ENCODE measurements at places on chromosomes 11 and 22.

DNA sequence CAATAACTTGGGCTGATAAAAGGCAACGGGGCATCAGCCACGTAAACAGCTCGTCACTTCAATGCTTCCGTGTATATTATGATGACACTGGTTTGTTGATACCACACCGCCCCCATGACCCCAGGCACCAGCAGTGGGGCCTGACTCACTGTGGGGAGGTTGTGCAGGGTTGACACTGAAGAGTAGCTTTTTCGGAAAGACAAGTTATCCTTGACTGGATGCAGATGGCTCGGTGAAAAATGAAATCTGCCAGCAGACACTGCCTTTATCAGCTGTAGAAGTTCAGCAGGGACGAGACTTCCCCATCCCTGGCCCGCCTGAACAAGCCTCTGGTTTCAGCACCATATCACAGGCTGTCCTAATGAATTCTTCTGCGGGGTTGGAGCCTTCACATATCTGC lies 55.6 kb downstream of the WT1 start:
- no peak for DNase-seq

DNA sequence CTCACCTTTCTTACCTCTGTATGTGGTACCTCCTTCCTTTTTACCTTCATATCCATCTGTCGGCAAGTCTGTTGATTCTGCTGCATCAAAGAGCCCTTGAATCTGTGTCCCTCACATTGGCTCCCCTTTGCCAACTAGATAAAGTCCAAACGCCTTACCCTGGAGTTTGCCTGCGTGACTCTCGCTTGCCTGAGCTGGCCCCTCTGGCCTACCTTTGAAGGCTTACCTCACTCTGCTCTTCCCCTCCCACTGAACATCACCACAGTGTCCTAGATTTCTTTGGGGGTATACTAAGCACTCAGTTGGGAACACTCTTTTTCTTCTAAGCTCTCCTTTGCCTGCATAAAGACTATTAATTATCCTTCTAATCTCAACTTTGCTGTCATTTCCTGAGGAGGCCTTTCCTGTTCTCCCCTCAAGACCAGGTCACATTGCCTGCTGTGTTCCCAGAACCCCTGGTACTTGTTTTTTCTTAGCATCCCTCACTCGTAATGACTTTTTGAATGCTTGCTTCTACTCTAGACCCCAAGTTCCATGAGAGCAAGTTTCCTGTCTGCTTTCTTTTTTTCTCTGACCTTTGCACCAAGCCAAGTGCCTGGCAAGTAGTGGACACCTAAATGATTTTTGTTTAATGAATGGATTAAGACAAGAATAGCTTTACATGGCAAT lies 67.8 kb upstream of the ADORA2A start:
- no peak for DNase-seq

DNA sequence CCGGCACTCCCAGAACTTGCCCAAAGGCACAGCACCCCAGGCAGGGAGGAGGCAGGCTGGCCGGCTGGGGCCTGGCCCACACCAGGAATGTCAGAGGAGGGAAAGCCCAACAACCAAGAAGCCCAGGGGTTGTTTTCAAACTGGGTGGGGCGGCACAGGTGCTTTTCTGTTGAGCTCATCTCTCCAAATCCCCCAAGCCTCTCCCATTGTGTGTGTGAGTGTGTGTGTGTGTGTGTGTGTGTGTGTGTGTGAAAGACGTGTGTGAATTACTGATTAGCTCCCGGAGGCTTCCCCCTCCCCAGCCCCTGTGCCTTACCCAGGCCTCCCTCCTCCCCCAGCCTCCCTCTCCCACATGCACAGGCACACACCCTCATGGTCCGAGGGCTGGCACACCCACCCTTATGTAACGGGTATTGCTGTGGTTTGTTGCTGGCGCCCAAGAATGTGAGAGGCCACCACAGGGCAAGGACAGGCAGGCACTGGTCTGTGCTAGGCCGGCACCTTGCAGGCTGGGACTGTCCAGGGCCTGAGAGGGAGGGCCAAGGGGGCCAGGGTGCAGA lies 15.9 kb downstream of the TRIM29 start:
- no peak for DNase-seq

DNA sequence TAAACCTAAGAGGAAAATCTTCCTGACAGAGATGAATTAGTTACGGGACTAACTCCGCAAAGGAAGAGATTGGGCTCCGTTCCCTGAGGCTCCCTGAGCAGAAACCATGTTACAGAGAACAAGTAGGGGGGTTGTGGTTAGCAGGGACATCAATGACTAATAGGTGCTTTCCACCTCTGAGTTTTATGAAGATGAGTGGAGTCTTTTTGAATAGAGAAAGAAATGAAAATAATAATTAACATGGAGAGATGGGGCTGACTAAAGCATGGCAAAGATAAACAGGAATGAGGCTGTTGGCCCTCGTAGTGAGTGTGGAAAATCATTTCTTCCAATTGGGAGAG lies 47.5 kb upstream of the PICALM start:
- DNase-seq, result peak; percentile 85

DNA sequence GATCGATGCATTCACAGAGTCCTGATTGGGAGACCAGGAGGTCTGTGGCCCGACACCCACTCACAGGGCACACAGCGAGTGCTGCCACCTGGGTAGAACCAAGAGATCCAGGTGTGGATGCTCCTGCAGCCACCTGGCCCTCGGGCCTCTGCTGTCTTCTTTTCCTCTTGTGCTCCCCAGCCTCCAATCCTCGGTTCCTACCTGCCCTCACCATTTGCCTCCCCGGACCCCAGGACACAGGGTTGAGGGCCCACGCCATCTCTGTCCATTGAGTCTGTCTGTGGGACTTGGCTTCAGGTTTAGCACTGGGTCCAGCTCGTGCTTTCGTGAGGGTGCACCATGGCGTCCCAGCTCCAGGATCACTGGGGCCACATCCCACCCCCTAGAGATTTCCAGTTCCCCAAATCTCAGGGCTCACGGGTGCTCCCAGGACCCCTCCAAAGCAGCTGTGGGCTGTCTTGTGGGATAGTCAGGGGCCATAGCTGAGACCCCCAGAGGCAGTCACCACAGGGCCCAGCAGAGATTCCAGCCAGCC lies 591.1 kb downstream of the BRD1 start:
- no peak for DNase-seq

- DNase-seq, result no peak
These were observed 56.0 kb downstream of the JAM3 start for GRCh38 chr11:134124660-134125451.

GRCh38 chr22:27870234-27871191 lies 48.5 kb downstream of the PITPNB start:
- DNase-seq, result no peak

- no peak for DNase-seq
These were observed 35.3 kb downstream of the EXPH5 start for GRCh38 chr11:108558222-108558621.

DNA sequence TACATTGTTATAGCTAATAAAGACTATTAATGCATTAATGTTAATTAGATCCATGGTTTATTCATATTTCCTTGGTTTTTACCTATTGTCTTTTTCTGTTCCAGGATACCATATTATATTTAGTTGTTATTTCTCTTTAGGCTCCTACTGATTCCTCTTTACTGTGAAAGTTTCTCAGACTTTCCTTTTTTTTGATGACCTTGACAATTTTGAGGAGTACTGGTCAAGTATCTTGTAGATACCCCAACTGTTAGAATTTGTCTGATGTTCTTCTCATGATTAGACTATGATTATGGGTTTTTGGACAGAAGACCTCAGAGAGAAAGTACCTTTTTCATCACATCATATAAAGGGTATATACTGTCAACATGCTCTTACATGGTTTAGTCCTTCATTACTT lies 26.6 kb downstream of the EMSY start:
- DNase-seq, result no peak

GRCh38 chr11:83410605-83411565 lies 124.7 kb upstream of the CCDC90B start:
- DNase-seq, result no peak

DNA sequence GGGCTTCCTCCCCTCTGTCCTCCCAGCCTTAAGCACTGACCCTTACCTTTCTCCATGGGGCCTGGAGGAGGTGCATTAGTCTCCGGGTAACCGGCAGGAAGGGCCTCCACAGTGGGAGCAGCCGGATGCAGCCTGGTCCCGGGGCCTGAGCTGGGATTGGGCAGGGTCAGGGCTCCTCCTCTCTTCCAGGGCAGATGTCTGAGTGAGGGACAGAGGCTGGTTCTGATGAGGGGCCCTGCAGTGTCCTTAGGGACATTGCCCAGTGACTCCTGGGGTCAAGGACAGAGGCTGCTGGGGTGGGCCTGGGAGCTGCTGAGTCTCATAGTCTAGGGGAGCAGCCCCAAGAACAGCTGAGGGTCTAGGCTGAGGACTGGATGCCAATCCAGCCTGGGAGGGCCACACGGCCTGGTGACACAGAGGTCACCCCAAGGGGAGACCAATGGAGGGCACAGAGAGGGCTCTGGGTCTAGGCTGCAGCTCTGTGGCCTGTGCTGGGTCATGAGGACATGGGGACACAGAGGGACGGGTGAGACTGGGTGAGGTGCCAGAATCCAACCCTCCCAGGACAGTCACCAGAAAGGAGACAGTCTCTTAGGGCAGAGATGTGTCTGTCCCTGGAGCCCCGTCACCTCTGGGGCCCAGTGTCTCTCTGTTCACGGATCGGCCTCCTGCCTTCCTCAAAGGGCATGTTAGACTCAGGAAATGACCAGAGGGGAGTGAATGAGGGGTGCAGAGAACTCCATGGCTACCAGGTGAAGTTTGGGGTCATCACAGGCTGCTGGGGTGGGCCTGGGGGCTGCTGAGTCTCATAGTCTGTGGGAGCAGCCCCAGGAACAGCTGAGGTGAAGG lies 6.5 kb downstream of the IGLL5 start:
- no peak for DNase-seq

GRCh38 chr11:128251140-128251539 lies 336.2 kb downstream of the ETS1 start:
- no peak for DNase-seq

GRCh38 chr11:35387111-35387982 lies 32.0 kb downstream of the SLC1A2 start:
- no peak for DNase-seq

- no peak for DNase-seq
These were observed 67.4 kb downstream of the BRD1 start for GRCh38 chr22:49760280-49760629.

GRCh38 chr11:31969359-31969702 lies 121.5 kb upstream of the RCN1 start:
- no peak for DNase-seq

- DNase-seq, result no peak
These were observed 31.2 kb upstream of the CHORDC1 start for GRCh38 chr11:90254065-90254464.

DNA sequence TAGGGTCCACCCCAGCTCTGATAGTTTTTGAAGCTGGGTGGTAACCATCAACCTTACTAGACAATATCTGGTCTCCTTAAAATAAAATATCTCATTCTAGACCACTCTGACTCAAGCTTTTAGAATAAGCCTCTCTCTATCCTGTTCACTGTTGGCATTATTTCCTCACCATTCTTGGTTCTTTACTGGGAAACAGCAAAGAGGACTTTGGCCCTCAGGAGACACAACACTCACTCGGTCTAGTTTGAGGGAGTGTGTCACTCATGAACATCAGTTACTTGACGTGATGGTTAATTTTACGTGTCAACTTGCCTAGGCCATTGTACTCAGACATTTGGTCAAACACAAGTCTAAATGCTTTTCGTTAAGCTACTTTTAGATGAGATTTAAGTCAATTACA lies 110.6 kb downstream of the FAM76B start:
- no peak for DNase-seq

DNA sequence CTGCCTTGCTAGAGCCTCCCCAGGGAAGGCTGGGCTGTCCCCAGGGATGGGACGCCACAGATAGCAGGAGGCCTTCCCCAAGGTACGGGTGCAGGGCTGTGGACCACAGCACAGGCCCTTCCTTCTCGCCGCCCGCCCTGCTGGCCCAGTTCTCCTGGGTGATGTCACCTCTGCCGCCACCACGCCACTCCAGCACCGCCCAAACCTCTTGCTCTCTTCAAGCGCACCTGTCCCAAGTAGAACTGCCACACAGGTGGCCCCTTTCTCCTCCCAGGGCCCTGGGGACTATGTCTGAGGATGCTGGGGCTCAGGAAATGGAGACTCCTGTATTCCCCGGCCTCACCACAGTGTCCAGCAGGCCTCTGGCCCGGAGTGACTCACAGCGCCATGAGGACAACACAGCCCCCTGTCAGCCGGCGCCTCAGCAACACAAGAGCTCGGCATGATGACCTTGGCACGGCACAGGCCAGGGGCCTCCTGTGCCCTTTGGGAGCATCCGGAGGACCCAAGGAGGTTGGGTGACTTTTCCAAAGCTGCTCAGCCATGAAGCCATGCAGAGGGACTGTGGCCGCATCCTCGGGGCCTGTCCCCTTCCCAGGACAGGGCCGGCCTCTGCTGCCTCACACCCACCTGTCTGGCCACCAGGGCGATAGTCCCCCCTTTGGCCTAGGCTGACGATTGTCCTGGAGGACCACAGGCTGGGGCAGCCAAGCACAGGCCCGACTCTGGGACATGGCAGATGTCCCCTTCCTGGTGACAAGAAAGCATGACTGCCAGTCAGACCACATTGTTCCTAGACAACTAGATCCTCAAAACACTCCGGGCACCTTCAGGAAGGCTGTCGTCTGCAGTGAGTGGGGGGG lies 1023.5 kb downstream of the BRD1 start:
- DNase-seq, result no peak

- no peak for DNase-seq
These were observed 348.5 kb downstream of the TBC1D22A start for GRCh38 chr22:47110817-47111443.

Data from activated CD4-positive, alpha-beta T cell treated with anti-CD3 and anti-CD28 coated beads, Interleukin-2, amount 50 U/mL, for 16 hours (primary cell).